ENCODE measurements at places on chromosomes 7 and 10. TPM values are rescaled to one million over a fixed set of nuclear protein-coding genes. Genes with fewer than 3 reads are reported as not detected.

The ATAD1 gene
- total RNA-seq, result 30.4 TPM

DNA sequence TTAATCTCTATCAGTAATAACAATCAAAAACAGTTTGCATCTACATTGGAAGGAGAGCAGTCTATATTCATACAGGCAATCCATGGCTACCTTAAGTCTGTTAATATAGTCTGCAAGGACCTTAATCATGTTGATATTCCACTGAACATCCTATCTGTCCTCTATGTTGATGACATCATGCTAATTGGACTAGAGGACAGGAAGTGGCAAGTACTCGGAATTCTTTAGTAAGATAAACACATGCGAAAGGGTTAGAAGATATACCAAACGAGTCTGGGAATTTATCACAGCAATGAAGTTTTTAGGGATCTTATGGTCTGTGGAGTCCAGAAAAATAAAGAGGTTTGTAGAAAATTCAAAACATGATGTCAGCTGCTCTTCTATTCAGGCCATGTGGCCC is 11.3 kb upstream of the SAMD9L start:
- no peak for DNase-seq

The ATRNL1 gene
- total RNA-seq, result 4.0 TPM

The CALU gene
- 154 TPM for total RNA-seq

GRCh38 chr10:117530791-117531190 is 11.8 kb upstream of the EMX2 start:
- no peak for DNase-seq

DNA sequence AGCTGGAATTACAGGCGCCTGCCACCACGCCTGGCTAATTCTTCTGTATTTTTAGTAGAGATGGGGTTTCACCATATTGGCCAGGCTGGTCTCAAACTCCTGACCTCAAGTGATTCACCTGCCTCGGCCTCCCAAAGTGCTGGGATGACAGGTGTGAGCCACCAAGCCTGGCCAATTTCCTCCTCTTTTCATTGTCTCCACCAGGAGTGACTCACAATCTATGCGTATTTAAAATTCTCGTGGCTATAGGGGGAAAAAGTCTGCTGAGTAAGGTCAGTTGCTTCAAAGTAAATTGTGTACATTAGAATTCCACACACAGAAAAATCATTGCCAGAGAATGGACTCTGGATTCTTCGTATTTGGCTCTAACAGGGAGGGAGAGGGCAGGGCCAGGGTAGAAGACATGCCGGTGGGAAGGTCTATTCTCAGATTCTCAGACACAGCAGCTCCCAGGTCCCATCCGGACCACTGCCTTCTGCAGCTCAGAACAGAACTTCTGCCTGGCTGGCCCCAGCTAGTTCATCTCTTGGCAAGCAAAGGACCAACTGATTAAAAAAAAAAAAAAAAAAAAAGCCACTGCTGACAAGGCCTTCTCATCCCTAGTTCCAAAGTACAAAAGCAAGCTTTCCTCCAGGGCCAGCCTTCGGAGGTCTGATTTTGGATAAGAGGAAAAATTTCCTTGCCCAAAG is 22.2 kb downstream of the PSPH start:
- no peak for DNase-seq

Data from Calu3 (cell line).